Ascending aorta (tissue), 2 donors: ENCODE measurements at places on chromosomes 11 and 22. TPM values are rescaled to one million over a fixed set of nuclear protein-coding genes. Genes with fewer than 3 reads are reported as not detected.

The GRK2 gene
- total RNA-seq: 65.3 TPM

GRCh38 chr11:35531246-35531645, 5.8 kb upstream of the PAMR1 start:
- no peak overlapping the region for H3K4me3 ChIP-seq
- no peaks in the 10 kb centered on the region for H3K27me3 ChIP-seq
- no peak overlapping the region for H3K27ac ChIP-seq

The DSCAML1 gene
- not detected for total RNA-seq

- H3K4me3 ChIP-seq: no peak overlapping the region
- DNase-seq: no peak
- H3K27me3 ChIP-seq: no peaks in the 10 kb centered on the region
- no peaks in the 10 kb centered on the region for H3K36me3 ChIP-seq
- H3K27ac ChIP-seq: no peak overlapping the region
Observed at GRCh38 chr22:35986088-35986487, 42.5 kb downstream of the RBFOX2 start.

The MRGPRE gene
- not detected for total RNA-seq

The CARD10 gene
- total RNA-seq: 21.0 TPM

DNA sequence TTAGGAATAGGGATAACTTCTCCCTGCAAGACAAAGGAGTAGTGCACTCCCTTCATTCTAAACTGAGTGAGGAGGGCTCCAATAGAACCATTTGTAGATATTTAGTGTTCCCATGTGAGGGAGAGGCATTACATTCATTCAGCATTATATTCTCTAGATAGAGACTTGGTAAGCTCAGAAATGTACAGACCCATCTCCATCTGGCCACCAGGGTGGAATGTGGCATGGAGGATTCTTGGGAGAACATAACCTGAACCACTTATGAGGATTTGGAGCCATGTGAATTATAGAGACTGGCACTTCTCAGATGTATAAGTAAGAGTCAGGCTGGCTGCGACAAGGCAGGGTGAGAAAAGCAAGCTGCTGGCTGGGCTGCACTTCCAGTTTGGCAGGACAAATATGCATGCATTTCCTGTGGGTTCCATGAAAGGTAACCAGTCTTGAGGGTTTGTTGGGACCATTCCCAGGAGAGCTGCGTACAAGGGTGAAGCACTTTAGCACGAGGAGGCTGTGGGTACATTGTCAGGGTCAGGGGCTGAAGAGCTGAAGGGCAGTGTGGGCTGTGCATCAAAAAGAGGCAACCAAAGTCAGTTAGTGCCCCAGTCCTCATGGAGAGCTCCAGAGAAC, 9.2 kb downstream of the RRP8 start:
- no peak overlapping the region for H3K4me3 ChIP-seq
- DNase-seq: no peak
- H3K27ac ChIP-seq: no peak overlapping the region
- peaks cover 12% of the 10 kb centered on the region for H3K4me1 ChIP-seq
- H3K27me3 ChIP-seq: no peaks in the 10 kb centered on the region
